ENCODE measurements at places on chromosomes 12 and 14.

- no peak for DNase-seq
These were observed 255.8 kb downstream of the FBXL14 start for GRCh38 chr12:1338483-1339177.

DNA sequence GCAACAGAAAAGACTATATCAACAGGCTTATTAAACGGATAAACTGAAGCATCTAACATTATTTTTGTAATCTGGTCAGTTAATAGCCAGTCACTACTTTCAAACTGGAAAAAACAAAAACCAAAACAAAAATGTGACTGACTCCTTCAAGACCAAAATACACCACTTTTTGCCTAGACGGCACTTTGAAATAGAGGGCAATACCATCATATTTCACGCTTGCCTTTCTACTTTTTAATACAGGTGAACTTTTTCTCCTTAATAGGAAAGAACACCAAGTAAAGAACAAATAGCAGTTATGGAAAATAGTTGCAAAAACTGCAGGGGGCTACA is 550 bp upstream of the NUP107 start:
- no peak for DNase-seq

GRCh38 chr12:110638796-110639195 is 24.9 kb downstream of the TCTN1 start:
- DNase-seq = no peak

DNA sequence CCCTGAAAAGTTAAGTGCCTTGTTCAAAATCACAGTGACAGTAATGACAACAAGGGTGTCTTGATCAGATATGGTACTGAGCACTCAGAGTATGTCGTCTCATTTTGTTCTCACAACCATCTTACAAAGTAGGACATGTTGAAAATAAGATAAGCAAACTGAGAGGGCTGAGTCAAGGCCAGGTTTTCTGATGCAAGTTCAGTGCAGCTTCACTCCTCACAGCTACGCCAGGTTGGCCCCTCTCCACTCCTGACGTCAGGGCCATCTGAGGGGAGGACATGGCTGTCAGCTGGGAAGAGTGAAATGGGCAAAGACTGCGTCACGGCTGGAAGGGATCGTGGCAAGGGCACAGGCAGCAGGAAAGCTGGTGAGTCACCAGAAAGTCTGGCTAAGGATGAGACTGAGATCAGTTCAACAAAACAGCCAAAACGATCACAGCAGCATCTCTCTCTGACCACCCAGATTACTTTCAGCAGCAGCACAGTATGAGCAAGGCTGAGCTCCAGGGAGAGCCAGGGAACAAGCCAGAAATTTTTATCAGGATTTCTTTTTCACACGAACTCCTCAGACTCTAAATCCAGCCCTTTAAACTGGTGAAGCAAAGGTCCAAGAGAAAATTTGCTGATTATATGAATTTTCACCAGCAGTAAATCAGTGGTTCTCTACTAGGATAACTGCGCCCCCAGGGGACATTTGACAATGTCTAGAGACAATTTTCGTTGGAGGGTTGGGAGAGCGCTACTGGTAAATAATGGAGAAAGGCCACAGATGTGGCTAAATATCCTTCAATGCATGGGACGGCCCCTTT is 297.9 kb upstream of the AMIGO2 start:
- DNase-seq = no peak

GRCh38 chr14:104794631-104794992 is 936 bp downstream of the AKT1 start:
- DNase-seq = no peak

DNA sequence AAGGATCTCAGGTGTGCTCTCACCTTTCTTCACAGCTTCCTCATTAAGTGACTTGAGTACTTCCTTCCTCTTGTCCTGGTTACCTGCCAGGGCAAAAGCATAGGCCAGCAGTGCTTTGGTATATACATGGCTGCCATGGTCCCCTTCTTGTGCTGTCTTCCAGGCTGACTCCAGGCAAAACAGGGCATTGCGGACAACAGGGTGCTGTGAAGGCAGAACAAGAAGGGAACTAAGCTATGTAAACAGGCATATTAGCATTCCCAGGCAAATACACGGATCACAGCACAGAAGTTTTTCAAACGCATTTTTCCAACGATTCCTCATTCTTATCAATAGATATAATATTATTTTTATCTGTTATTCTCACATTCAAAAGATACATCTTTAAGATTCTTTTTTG is 39.0 kb downstream of the A2M start:
- no peak for DNase-seq

GRCh38 chr12:62701492-62701891 is 233.5 kb downstream of the PPM1H start:
- no peak for DNase-seq

DNA sequence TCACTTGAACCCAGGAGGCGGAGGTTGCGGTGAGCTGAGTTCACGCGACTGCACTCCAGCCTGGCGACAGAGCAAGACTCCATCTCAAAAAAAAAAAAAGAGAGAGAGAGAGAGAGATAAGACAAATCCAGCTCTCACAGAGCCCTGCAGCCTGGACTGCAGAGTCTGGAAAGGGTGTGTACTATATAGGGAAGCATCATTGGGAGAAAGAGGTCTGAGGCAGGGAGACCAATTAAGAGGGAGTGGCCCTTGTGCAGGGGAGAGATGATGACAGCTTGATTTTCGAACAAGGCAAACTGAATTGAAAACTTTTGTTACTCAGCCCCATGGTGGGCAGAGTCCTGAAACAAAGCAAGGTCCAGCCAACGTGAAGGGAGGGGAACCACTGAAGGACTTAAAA is 116.2 kb downstream of the CCDC60 start:
- DNase-seq = no peak

- DNase-seq = no peak
These were observed 371.5 kb downstream of the ALG10 start for GRCh38 chr12:34393821-34394150.

- no peak for DNase-seq
These were observed 3.4 kb downstream of the PPTC7 start for GRCh38 chr12:110579535-110580253.

GRCh38 chr14:49191380-49191779 is 394.8 kb downstream of the RPS29 start:
- no peak for DNase-seq

All from stimulated activated CD4-positive, alpha-beta T cell treated with anti-CD3 and anti-CD28 coated beads, Interleukin-15, amount 100 ng/mL, for 1 hour (primary cell).